Fibroblast of villous mesenchyme (primary cell): ENCODE measurements at places on chromosomes 3 and 15. TPM values are rescaled to one million over a fixed set of nuclear protein-coding genes. Genes with fewer than 3 reads are reported as not detected.

DNA sequence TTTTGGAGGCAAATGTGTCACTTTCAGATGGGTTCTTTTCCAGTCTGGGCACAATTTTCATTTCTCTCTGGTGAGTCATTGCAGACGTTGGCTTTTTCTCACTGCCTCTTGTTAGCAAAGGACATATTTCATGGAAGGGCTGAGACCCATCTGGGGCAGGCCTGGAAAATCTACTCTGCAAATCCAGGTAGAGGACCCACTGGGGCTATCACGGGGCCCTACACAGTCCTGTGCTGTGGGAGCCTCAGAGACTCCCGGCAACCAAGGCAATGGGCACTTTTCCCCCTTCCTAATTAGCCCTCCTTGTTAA is 58.0 kb downstream of the HRH1 start:
- DNase-seq = peak; percentile 60

DNA sequence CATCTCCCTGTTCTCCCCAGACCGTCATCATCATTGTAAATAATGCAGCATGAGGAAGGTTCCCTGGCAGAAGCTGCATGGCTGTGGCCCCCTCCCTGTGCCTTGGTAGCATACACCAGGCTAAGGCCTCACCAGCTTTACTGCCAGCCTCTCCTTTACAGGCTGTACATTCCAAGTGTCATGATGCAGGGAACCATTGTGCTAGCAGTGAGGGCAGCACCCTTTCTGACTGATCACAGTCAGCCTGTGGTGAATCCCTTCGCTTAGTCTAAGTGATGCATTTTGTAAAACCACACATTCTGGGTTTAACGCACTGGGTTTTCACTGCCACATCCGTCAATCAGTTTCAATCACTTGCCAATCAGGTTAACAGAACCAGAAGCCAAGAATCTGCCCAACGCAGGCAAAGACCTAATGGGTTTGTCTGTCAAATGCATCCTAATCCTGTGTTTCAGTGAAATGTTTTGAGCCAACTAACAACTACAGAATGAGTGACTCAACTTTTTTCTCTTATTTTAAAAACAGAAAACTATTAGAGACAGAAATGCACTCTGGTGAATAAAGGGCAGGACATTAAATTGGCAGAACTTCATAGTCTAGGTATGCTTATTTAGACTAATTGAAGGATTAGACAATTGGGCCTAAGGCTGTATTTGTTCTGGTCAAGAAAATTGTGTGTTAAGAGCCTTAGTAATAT is 225.9 kb upstream of the DPH6 start:
- no peak for DNase-seq

- DNase-seq = no peak
Measured at GRCh38 chr3:192399767-192400166, 327.6 kb downstream of the FGF12 start.

DNA sequence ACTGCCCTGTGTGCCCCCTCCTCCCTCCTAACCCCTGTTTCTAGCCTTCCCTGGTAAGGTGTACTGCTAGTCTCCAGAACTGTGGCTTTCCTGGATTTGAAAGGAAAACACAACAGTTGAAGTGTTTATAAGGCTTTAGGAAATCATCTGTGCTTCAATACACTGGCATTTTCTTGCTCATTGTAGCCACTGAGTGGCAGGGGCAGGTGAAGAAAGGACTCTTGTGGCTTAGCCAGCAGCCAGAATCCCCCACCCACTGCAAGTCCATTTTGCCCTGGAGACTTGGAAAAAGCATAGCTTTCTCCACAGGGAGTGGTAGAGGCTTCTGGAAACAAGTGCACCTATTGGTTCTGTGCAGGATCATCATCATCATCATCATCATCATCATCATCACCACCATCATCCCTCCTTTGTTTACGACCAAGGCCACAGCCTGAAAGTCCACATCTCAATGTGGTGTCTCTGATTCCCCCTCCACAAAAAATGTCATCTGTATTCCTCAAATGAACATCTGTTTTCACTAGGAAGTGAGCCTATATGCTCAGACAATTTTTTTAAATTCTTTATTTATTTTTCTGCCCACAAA is 33.4 kb downstream of the AQP9 start:
- DNase-seq = no peak

DNA sequence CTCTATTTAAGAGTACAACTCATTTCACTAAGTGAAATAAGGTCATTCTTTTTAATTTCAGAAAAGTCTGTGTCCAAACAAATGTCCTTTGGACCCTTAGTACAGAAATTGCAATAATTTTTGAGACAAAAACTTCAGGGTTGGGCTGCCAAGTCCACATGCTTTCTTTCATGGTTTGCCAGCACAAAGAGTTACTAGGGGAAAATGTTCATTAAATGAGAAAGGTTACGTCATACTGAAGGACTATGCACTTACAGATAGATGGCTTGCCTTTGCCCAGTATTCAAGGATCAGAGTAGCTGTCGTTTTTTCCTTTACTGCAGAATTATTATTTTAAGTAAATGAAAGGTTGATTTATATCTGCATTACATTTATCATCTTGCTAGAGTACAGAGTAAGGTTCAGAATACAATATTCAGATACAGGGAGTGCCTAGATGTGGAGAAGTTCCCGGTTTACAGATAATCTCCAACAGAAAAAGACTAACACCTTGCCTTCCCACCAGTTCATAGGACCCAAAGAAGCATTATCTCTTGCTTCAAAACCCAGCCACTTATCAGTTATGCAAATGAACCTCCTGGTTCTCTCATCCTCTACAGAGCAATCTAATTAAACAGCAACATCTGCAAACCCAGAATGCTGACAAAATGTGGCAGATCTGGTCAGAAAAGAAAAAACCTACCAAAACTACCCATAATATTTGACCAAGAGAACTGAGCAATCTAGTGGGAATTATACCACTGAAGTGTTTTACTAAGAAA is 179.3 kb downstream of the FRMD5 start:
- no peak for DNase-seq

- no peak for DNase-seq
Measured at GRCh38 chr3:146772211-146772743, 167.1 kb upstream of the PLSCR5 start.

NR2E3 gene
- 0.86 and 0.97 TPM in 2 replicates for total RNA-seq

GRCh38 chr3:156691920-156692319 is 17.5 kb downstream of the TIPARP start:
- DNase-seq = peak; percentile 88

- DNase-seq = no peak
Measured at GRCh38 chr15:63987796-63988378, 58.4 kb downstream of the DAPK2 start.

DNA sequence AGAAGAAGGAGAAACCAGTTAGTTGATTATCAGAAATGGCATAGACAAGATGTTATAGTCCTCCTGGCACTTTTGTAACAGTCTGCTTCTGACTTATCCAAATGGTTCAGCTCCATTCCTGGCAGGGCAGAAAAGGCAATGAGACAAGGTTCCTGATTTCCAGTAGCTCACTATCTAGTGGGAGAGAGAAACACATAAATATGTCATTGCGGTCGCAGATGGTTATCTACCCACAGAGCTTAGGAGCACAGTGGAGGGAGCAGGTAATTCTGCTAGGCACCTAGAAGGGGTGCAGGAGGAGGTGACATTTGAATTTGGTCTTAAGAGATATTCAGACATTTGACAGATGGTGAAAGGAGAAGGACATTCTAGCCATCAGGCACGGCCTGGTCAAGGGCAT is 78.1 kb downstream of the TAMM41 start:
- no peak for DNase-seq

GRCh38 chr3:170813266-170813665 is 56.7 kb downstream of the RPL22L1 start:
- no peak for DNase-seq

GRCh38 chr3:123421353-123422174 is 27.3 kb downstream of the ADCY5 start:
- no peak for DNase-seq

DNA sequence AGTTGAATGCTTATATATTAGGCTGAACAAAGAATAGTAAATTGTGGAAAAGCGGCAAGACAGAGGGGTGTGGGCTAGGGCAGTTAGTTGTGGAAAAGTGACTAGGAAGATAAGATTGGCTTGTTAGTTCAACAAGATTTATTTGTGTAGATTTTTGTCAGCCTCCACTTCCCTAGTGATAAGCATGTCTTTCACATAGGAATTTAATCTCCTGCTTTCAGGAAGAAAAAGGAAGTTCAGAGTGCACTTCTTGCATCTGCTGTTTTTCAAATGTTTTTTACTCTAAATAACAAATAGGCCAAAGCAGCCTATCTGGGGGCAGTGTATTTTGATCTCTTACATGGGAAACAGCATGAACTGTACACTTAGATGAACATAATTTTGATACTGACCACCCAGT is 919.9 kb downstream of the NAALADL2 start:
- DNase-seq = no peak

MED12L gene
- 0.32 and 1.3 TPM in 2 replicates for total RNA-seq

DNA sequence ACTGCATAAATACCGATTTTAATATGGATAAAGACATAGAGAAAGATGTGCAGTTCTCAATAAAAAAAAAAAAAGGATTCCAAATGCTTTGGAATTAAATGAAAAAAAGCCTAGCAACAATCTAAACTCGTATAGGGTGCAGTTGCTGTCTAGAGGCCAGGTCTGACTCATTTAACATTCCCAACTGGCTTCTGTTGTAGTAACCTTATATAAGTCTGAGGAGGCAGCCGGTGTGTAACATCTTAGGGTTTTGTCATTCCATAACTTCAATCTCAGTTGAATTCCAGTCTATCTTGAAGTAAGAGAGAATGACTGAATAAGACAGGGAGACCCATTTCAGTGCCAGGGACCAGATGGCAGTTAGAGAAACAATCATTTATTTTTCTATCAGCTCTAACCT is 6.5 kb downstream of the PDCD10 start:
- peak; percentile 48 for DNase-seq

GOLGA8Q gene
- total RNA-seq = 0.43 and 0.97 TPM in 2 replicates

DNA sequence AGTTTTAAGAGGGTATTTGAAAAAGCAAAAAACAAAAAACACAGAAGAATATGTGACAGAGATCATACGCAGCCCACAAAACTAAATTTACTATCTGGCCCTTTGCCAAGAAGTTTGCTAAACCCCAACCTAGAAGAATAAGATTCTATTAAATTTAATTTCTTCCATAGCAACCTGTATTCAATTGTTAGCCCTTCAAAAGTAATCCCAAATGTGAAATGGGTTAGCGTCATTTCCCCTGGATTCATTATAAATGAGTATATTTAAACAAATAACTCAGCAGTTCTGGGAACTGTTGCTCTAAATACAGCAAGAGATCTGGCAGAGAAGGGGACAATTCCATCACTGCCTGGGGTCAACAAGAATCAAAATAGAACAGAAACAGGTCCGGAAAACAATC is 56.8 kb downstream of the CERS3 start:
- no peak for DNase-seq

DNA sequence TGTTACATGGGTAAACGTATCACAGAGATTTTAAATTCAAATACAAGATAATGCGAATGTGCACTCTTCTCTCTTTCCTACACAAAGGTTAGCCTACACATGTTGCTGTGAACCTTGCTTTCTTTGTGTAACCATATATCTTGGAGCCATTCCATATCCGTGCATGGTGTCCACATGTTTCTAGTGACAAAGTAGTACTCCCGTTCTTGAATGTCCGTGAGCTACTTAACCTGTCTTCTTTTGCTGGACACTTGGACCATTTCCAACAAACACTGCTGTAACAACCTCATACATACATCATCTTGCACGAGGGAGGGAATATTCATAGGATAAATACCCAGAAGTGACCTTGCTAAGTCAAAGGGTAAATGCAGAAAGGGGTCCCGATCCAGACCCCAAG is 75.0 kb downstream of the STRIT1 start:
- no peak for DNase-seq

GRCh38 chr3:60708191-60708975 is 542.9 kb downstream of the FHIT start:
- DNase-seq = peak; percentile 32

DNA sequence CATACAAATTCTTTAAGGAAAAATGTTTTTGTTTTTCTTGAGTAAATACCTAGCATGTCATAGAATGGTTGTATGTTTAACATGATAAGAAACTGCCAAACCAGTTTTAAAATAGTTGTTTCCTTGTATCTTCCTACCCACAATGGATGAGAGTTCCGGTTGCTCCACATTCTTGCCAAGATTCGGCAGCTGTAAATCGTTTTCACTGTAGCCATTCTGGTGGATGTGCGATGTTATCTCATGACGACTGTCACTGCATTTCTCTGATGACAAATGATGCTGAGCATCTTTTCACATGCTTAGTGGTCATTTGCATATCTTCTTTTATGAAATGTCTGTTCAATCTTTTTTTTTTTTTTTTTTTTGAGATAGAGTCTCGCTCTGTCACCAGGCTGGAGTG is 36.6 kb upstream of the SH3GL3 start:
- DNase-seq = no peak

RAD51 gene
- 3.5 and 4.2 TPM in 2 replicates for total RNA-seq

DNA sequence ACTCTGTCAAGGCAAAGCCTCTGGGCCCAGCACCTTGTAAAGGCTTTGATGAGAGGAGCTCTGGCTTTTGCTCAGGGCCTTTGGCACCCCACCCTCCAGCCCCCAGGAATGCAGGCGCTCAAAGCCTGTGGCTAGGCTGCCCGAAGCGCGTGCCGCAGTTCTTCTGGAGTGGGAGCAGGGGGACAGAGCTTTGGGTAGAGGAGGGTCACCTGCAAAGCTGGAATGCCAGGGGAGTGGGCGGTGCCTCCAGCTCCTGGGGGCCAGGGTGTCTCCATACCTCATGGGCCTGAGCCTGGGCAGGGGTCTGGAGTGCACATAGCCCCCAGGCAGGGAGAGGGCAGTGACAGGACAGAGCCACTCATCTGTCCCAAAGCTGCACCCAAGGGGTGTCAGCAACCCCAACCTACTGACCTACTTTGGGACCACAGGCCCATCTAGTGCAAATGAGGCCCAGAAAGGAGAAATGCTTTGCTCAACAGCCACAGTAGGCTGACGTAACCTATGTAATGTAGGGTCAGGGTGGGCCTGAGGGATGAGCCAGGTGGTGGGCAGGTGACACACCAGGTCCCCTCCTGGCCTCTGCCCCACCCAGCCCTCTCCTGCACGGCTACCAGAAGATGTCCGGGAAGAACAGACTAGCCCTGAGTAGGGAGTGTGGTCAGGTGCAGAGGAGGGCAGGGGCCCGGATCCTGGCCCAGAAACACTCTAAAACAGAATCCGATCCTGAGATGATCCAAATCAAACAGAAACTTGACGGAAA is 2.2 kb upstream of the CALML4 start:
- DNase-seq = no peak

- DNase-seq = no peak
Measured at GRCh38 chr3:22609139-22609538, 594.0 kb upstream of the UBE2E2 start.

GRCh38 chr3:174812172-174812862 is 46.8 kb upstream of the NAALADL2 start:
- DNase-seq = no peak

PTPRG gene
- total RNA-seq = 31.2 and 41.0 TPM in 2 replicates

PTPN23 gene
- total RNA-seq = 20.7 and 25.4 TPM in 2 replicates

- DNase-seq = no peak
Measured at GRCh38 chr3:132659000-132659364, 627 bp downstream of the ACAD11 start.

- no peak for DNase-seq
Measured at GRCh38 chr15:100170291-100171210, 171.2 kb downstream of the ADAMTS17 start.

- DNase-seq = no peak
Measured at GRCh38 chr3:98743071-98743470, 20.1 kb upstream of the ST3GAL6 start.

- DNase-seq = no peak
Measured at GRCh38 chr15:65215496-65215895, 4.2 kb upstream of the CILP start.
